WTC11 (cell line): ENCODE measurements at places on chromosomes 5 and 9.
A peak's percentile ranks its signal among the peaks of the same experiment; 100 is the strongest.

DNA sequence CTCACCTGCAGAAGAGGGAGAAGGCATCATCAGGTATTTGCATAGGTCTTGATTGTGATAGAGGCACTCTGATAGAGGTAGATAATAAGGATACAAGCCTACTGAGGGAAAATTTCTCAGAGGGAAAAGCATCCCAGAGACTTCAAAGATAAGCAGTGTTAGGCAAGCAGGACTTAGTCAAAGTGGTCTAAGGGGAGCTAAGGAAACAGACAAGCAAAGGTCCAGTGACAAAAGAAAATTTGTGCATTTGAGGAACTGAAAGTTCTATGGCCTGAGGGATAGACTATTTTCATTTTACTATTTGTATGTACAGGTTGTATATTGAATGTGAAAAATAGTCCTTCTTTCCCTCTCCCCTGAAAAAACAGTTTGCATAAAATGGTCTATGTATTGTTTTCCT is 27.4 kb downstream of the OXCT1 start:
- no peak for DNase-seq

DNA sequence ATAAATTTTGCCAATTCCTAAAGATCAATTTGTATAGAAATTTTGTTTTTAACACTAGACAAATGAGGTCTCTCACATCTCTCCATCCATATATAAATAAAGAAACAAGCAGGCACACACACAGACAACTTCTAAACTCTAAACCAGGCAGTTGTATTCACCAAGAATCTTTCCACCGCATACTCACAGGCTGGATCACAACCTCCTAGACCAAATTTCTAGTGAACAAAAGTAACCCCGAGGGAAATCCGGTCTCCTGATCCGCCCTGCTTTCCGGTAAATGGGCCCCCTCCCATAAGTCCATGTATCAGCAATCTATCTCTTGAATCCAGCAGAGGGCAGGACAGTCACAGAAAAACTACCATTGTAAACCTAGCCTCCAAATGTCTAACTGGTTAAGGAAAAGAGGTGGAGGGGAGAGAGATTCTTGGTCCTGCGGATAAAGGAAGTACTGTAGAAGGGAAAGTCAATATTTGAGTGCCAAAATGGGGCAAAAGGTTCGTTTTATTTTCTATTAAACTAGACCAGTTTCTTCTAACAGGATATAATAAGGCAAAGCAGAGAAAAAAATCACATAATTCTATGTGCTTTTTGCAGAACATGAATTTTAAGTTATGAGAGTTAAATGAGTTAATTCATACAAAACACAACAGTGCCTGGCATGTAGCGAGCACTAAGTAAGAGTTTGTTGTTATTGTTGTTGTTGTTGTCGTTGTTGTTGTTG is 4.8 kb upstream of the SMU1 start:
- DNase-seq = peak; percentile 42

DNA sequence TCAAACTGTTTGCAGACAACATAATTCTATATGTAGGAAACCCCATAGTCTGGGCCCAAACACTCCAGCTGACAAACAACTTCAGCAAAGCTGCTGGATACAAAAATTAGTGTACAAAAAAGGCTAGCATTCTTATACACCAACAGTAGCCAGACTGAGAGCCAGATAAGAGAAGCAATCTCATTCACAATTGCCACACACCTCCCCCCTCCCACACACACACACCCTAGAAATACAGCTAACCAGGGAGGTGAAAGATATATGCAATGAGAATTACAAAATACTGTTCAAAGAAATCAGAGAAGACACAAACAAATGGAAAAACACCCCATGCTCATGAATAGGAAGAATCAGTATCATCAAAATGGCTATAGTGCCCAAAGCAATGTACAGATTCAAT is 9.0 kb downstream of the MTREX start:
- DNase-seq = no peak

GRCh38 chr5:83265318-83265717 is 188.0 kb downstream of the XRCC4 start:
- no peak for DNase-seq

DNA sequence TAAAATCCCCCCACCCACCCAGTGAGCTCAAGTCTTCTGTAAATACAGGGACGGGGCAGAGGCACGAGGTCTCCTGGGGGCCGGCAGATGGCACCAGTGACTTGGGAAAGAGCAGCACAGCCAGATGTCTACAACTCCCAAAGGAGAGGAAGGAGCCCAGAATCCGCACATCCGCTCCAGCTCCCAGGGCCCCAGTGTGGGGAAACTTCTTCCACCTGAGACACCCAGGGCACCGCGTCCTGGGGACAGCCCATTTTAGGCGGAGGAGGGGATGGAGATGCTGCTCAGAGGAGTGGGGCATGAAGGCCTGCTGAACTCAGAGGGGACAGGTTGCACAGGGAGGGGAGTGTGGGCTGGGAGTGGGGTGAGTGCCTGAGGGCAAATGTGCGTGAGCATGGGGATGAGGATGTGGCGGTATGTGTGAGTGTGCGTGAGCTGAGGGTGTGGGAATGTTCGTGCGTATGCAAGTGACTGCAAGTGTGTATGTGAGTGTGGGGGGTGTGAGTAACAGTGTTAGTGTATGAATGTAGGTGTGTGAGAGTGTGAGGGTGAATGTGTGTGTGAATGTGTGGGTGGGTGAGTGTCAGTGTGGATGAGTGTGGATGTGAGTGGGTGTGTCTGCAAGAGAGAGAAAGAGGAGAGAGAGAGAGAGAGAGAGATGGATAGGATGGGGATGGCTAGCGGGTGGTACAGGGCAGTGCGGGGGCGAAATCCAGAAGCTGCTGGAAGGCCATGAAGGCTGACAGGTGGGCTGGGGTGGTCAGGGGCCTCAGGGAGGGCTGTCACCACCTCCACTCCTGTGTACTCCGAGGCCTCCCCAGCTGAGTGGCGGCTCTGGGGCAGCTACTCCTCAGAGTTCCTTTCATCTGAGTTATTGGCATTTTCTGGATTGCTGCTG is 63.5 kb downstream of the DUSP1 start:
- DNase-seq = peak; percentile 61

- no peak for DNase-seq
These were observed 298.4 kb downstream of the PSAT1 start for GRCh38 chr9:78595200-78595945.

DNA sequence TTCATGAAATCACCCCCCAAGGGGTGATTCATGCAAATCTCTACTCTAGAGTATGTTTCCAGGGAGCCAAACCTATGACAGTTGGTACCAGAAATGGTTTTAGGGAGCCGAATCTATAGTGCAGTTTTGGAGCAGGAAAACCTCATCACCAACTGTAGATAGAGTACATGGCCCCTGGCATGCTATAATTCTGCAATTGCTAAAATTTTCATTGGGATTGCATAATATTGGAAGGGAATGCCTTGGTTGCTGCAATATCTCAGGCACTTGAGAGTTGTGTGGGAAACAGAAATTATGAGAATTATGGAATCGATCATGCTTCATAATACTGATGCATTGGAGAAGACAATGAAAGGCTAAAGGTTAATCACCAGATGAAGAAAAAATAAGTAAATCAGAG is 148.2 kb upstream of the PLPPR1 start:
- no peak for DNase-seq

- no peak for DNase-seq
These were observed 223.1 kb downstream of the GNA14 start for GRCh38 chr9:77424993-77425392.

DNA sequence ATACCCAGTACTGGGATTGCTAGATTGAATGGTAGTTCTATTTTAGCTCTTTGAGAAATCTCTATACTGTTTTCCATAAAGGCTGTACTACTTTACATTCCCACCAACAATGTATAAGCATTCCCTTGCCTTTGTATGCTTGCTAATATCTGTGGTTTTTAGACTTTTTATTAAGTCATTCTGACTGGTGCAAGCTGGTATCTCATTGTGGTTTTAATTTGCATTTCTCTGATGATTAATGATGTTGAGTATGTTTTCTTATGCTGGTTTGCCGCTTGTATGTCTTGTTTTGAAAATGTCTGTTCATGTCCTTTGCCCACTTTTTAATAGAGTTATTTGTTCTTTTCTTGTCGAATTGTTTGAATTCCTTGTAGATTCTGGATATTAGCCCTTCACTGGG is 512.7 kb upstream of the PAPPA start:
- DNase-seq = no peak

DNA sequence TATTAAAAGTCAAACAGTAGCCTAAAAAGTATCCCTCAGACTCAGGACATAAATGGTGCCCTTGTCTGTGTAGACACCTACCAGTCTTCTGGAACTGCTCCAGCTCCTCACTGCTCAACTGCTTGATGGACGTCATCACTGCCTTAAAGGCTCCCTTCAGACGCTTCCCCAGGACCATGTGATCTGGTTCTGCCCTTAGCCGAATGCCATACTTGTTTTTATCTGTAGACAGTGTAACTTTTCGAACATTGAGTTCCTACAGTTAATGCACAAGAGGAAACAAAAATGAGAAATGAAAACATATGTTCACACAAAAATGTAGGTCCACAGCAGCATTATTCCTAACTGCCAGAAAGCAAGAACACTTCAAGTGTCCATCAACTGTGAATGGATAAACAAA is 46.2 kb downstream of the IARS1 start:
- no peak for DNase-seq

GRCh38 chr9:83043597-83043996 is 19.3 kb downstream of the RASEF start:
- no peak for DNase-seq

DNA sequence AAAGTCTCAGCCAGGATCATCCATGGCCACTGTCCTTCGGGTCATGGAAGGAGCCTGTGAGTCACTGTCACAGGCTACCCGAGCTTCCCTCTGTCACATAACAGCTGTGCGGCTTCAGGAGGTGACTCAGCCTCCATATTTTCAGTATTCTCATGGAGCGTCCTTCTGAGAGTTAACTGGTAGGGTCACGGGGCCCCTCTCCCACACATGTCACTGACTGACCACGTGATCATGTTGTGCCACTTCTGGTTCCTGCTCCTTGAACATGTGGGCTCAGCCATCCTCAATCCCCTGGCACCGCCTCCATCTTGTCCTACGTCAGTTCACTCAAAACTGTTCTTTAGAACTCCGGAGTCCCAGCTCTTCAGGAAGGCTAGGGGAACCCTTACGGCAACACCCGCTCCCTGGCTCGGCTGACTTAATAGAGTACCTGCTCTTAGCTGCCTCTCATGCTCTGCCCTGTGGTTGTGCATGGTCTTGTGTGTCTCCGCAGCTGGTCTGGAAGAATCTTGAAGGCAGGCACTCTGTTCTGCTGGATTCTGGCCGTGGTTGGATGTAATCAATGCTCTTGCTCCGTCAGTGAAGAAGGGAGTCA is 182.8 kb downstream of the ICE1 start:
- DNase-seq = no peak

GRCh38 chr9:93659044-93659836 is 82.9 kb downstream of the PHF2 start:
- DNase-seq = peak; percentile 6

DNA sequence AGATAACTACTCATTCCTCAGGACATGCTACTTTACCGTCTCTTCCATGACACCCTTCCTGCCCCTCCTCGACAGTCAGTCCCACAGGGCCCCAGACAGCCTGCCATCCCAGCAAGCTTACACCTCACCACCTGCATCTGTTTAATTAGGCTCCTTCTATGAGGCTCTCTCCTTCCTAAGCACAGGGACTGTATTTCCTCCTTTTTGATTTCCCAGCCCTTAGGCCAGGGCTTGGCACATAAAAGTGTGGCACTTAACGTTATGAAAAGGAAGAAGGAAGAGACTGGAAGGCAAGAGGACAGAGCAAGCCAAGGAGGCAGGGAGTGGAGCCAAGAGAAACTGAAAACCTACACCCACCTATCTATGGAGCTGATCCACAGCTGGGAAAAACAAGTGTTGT is 146.8 kb downstream of the SIL1 start:
- DNase-seq = no peak

GRCh38 chr9:97852399-97853055 is 499 bp upstream of the FOXE1 start:
- DNase-seq = peak; percentile 52

GRCh38 chr5:98606961-98607360 is 166.5 kb upstream of the RGMB start:
- DNase-seq = no peak

- DNase-seq = no peak
These were observed 225.1 kb downstream of the DCP2 start for GRCh38 chr5:113201715-113202114.

DNA sequence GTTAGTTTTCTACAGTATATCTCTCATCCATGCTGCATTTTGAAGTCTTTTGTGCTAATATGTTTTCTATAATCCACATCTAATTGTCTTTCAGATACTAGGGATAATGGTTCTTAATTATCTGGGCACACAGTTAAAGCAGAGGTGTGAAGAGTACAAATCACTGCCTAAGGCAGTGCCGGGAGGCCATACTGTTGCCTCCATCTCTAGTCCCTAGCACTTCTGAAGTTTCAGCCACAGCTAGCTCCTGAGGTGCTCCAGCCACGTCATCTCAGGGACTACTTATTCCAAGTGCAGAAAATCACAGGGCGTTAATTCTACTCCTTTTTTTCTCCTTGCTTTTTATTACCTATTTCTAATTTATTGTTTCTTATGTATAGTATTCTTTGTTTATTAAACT is 760.0 kb upstream of the FAM174A start:
- no peak for DNase-seq

DNA sequence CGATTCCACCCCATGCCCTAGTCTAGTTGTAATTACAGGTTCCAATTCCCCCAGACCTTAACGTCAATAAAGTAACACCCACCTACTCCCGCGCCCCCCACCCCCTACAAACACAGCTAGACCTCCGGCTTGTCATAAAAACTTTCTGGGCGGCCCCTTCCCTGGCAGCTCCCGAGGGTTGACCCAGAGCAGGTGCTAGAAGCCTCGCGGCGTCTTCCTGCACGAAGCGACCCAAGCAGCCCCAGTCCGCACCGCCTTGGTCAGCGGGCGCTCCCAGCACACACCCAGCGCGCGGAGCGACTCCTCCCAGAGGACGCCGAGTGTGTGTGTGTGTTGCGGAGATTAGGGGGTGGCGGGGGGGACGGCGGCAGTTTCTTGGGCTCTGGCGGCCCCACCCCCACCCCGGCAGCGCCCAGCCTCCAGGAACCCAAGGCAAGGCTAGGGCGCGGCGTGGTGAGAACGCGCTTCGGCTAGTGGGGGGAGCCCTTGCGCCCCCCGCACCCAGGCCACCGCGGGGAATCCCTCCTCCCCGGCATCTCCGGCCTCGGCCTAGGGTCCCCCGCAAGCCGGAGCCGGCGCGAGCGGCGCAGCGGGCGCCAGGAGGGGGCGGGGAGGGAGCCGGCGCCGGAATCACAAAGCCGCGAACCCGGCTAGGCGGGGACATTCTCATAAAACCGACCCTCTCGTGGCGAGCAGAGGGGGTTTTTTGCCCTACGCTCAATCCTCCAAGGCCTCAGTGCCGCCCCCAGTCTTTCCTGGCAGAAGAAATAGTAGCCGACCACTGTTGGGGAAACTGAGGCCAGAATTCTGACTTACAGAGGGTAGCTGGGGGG is 2.2 kb downstream of the PCDH1 start:
- peak; percentile 65 for DNase-seq

GRCh38 chr9:84667571-84668195 is 1.8 kb upstream of the NTRK2 start:
- DNase-seq = peak; percentile 17

DNA sequence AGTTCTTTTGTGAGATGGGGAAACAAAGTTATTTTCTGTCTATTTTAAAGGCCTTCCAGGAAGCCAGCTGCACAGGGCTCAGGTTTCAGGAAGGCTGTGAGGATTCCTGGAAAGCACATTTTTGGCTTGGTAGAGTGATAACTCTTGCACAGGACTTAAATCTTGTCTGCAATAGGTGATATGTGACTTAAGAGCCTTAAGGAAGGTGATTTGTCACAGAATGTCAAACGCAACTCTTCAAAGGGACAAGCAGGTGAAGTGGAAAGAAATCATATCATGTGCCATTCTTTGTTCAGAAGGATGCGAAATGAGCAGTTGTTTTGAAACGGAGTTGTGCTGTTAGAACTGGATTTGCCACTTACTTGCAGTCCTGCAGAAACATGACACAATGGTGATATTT is 459.3 kb downstream of the MAT2B start:
- no peak for DNase-seq
